ENCODE measurements at places on chromosomes 13 and 19.

- DNase-seq: no peak
Measured at GRCh38 chr13:23671897-23672296, 101.7 kb downstream of the TNFRSF19 start.

- peak; percentile 49 for DNase-seq
Measured at GRCh38 chr19:31312677-31313244, 36.5 kb downstream of the TSHZ3 start.

GRCh38 chr19:39502640-39503417 lies 4.1 kb downstream of the DLL3 start:
- DNase-seq: peak; percentile 25

- DNase-seq: no peak
Measured at GRCh38 chr19:36528921-36529518, 949 bp upstream of the ZNF260 start.

DNA sequence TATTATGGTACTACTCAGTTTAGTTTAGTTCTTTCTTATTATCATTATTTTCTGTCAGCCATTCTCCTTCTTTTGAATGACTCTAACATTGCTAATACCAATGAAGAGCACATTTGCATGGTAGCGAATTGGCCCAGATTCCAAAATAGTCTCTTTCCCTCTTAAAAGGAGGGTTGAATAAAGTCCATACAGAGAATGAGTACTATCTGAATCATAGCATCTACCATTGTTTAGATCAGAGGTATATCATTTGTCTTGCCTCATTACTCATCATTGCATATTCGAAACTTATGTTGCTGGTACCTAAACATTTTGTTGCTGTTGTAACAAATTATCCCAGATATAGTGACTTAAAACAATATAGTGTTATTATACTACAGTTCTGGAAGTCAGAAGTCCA lies 1235.3 kb upstream of the ATXN8OS start:
- peak; percentile 0 for DNase-seq

All from A172 (cell line).